ENCODE measurements at places on chromosomes 13 and 19.

DNA sequence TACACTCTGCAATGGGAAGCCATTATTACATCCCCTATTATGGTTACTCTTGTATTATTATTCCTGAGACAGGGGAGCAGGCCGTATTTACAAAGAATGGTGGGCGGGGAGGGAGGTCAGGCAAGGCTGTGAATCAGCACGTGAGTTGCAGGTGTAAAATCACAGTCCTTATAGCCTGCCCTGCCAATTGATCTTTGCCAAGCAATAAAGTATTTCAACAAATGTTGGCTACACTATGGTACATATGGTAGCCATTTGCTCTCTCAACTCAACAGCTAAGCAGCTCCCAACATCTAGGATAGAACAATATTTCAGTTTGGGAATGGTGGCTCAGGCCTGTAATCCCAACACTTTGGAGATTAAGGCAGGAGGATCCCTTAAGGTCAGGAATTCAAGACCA lies 12.1 kb downstream of the EPS15L1 start:
- H3K27me3 ChIP-seq, result no peaks in the 10 kb centered on the region
- no peak overlapping the region for H3K4me3 ChIP-seq
- H3K36me3 ChIP-seq, result no peaks in the 10 kb centered on the region
- peaks cover 4% of the 10 kb centered on the region for H3K4me1 ChIP-seq

DNA sequence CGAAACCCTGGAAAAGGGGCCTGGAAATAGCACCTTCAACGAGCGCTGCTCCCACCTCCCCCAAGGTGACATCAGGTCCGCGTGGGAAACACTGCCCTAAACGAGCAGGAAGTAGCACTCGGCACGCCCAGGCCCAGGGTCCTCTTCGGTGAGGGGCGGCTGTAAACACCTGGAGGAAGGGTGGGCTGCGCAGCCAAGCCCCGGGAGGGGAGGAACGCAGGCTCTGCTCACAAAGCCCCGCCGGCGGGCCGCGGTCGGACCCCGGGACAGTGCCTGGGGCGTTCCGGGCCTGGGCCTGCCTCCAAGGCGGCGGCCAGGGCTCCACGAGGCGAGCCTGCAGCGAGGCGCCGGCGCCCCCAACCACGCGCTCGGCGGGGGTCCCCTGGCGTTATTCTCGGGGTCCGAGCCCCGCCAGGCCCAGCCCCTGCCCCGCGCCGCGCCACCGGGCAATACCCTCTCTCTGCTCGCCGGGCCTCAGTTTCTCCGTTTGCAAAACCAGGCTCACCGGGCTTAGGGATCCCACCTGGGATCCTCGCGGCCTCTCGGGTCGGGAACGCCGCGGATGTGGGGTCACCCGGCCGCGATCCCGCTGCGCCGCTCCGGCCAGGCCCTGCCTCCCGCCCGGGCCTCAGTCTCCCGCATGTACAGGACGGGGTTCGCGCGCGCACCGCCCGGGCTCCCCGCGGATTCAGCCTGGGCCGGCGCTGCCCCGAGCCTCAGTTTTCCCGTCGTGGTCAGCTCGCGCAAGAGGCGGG lies 630 bp downstream of the RNF126 start:
- DNase-seq, result peak; percentile 74
- H3K27me3 ChIP-seq, result no peaks in the 10 kb centered on the region
- peak overlapping the region; percentile 95 for H3K27ac ChIP-seq
- peaks cover 8% of the 10 kb centered on the region for H3K36me3 ChIP-seq
- peaks cover 58% of the 10 kb centered on the region for H3K4me1 ChIP-seq

DNA sequence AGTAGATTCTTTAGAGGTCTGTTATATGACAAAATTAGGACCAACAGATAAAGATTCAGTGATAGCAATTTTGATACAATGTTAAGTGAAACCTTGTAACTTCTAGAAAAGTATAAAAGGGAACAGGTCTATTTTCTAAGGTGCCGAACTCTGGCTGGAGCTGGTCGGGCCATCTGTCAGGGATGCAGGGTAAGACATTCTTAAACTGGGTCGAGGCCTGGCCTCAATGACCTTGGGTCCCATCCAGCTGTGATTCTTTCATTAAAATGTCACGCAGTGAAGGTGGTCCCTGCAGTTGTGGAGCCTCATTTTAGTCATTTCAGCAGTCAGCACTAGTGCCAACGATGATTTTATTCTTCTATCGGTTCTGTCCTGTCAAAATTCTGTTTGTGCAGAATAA lies 271.9 kb upstream of the SPRY2 start:
- no peak overlapping the region for H3K27ac ChIP-seq
- no peak overlapping the region for H3K4me3 ChIP-seq
- H3K27me3 ChIP-seq, result no peaks in the 10 kb centered on the region
- H3K36me3 ChIP-seq, result no peaks in the 10 kb centered on the region
- no peaks in the 10 kb centered on the region for H3K4me1 ChIP-seq

- no peak overlapping the region for H3K4me3 ChIP-seq
- no peaks in the 10 kb centered on the region for H3K27me3 ChIP-seq
- peaks cover 16% of the 10 kb centered on the region for H3K4me1 ChIP-seq
- no peak overlapping the region for H3K27ac ChIP-seq
- H3K36me3 ChIP-seq, result peaks cover 51% of the 10 kb centered on the region
Measured at GRCh38 chr19:49879243-49879963, 1.9 kb downstream of the TBC1D17 start.

- no peak overlapping the region for H3K4me3 ChIP-seq
- H3K27ac ChIP-seq, result no peak overlapping the region
- peaks cover under 1% of the 10 kb centered on the region for H3K4me1 ChIP-seq
- no peak for DNase-seq
Measured at GRCh38 chr19:51566489-51567100, 4.5 kb upstream of the ZNF175 start.

GRCh38 chr13:20702915-20703779 lies at the start of gene IL17D:
IL17D (plus strand) TSS chr13:20703699; CDS start chr13:20704002, 303 bp downstream.
- peak within 1 kb of the TSS; percentile 53 for H3K27ac ChIP-seq
- peaks cover 2% of the 10 kb centered on the region for H3K27me3 ChIP-seq
- peaks cover 8% of the 10 kb centered on the region for H3K4me1 ChIP-seq
- H3K36me3 ChIP-seq, result no peaks in the 10 kb centered on the region
- peak within 1 kb of the TSS; percentile 80 for H3K4me3 ChIP-seq

GRCh38 chr19:38513762-38514167 lies 80.3 kb downstream of the RYR1 start:
- no peak overlapping the region for H3K4me3 ChIP-seq
- H3K4me1 ChIP-seq, result no peaks in the 10 kb centered on the region
- no peak for DNase-seq
- no peak overlapping the region for H3K27ac ChIP-seq
- no peaks in the 10 kb centered on the region for H3K27me3 ChIP-seq

GRCh38 chr13:100552755-100553154 lies 35.8 kb downstream of the GGACT start:
- H3K36me3 ChIP-seq, result no peaks in the 10 kb centered on the region
- no peak overlapping the region for H3K27ac ChIP-seq
- H3K4me3 ChIP-seq, result no peak overlapping the region
- H3K27me3 ChIP-seq, result no peaks in the 10 kb centered on the region

DNA sequence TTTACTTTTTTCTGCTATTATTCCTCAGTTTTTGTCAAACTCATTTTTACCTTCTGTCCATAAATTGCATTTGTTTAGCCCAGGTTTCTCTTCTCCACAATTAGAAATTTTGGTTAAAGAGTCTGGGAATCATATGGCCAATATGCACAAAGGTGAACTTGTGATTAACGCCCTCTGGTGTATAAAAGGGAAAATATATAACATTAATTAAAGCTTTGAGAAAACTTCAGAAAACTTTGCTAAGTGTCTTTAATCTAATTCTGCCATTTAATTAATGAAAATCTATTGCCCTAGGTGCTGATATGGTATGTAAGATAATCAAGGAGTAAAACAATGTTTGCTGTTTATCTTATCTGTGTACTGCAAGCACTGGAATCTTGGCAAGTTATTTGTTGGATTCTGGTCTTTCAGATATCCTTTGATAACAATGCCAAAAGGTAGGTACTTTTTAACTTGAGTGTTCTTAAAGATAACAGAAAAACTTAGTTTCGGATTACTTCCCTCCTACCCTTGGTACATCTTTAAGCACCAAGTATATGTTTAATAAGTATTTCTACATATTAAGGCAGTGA lies 402.6 kb downstream of the SUCLA2 start:
- DNase-seq, result no peak
- no peaks in the 10 kb centered on the region for H3K4me1 ChIP-seq
- no peak overlapping the region for H3K4me3 ChIP-seq
- H3K27ac ChIP-seq, result no peak overlapping the region
- no peaks in the 10 kb centered on the region for H3K27me3 ChIP-seq

- H3K27ac ChIP-seq, result no peak overlapping the region
- no peaks in the 10 kb centered on the region for H3K27me3 ChIP-seq
- no peaks in the 10 kb centered on the region for H3K36me3 ChIP-seq
- H3K4me1 ChIP-seq, result no peaks in the 10 kb centered on the region
- DNase-seq, result no peak
- H3K4me3 ChIP-seq, result no peak overlapping the region
Measured at GRCh38 chr13:55893540-55893939, 1247.2 kb upstream of the PRR20A start.

DNA sequence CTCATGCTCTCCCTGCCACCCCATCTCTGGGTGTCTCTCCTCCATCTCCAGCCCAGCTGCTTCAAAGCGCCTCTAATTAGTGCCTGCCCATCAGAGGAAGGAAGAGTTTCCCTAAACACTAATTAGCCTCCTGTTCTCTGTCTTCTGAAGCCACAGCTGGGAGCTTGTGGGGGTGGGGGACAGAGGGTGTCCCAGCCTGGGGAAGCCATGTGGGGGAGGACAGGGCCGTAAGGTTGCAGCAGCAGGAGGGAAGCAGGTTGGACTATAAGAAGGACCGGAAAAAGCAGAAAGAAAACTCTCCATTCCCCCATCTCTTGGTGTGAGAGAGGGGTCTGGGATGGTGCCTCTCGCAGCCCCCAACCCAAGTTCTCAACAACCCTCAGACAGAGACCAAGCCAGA lies 26.2 kb downstream of the SLC8A2 start:
- no peak for DNase-seq
- H3K4me3 ChIP-seq, result no peak overlapping the region
- H3K36me3 ChIP-seq, result no peaks in the 10 kb centered on the region

GRCh38 chr19:31275068-31275334 lies 74.2 kb downstream of the TSHZ3 start:
- H3K4me3 ChIP-seq, result no peak overlapping the region
- no peak for DNase-seq
- no peaks in the 10 kb centered on the region for H3K4me1 ChIP-seq
- no peak overlapping the region for H3K27ac ChIP-seq
- peaks cover 4% of the 10 kb centered on the region for H3K36me3 ChIP-seq

DNA sequence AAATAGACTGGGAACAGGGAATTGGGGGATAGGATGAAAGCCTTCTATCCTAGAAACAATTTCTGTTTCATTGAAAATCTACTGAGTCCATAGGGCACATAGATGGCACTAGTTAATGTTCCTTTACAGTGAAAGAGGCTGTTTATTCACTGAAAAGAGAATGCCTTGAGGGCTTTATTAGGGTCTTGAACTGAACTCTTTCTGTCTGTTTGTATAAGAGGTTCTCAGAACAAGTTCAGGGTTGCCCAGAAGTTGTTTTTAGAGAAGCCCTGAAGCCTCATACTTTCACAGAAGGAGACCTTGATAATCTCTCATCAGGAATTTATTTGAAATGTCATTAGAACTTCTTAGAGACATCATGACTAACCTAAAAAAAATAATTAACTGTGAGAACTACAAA lies 43.9 kb downstream of the ENOX1 start:
- H3K27ac ChIP-seq, result no peak overlapping the region
- no peaks in the 10 kb centered on the region for H3K27me3 ChIP-seq
- no peaks in the 10 kb centered on the region for H3K4me1 ChIP-seq

GRCh38 chr13:36862722-36863121 lies 43.7 kb downstream of the RFXAP start:
- H3K36me3 ChIP-seq, result peaks cover 5% of the 10 kb centered on the region
- DNase-seq, result no peak
- H3K27ac ChIP-seq, result no peak overlapping the region
- no peaks in the 10 kb centered on the region for H3K4me1 ChIP-seq
- no peak overlapping the region for H3K4me3 ChIP-seq

DNA sequence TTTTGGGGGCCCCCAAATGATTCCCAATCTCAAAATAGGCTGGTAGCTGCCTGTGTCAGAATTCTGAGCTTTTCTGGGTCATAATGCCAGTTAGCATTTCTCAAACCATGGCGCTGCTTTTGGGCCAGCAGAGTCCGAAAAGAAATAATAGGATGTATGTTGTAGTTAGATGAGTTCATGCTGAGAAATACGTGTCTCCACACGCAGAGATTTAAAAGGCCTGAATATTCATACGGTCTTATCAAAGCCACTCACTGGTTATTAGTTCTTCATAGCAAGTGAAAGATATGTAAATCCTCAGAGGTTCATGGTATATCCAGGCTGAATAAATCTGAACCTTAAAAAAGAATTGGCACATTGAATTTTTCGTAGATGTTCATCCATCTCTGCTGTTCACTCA lies 124.5 kb downstream of the SHISA2 start:
- H3K4me3 ChIP-seq, result no peak overlapping the region
- no peaks in the 10 kb centered on the region for H3K36me3 ChIP-seq
- H3K4me1 ChIP-seq, result no peaks in the 10 kb centered on the region

GRCh38 chr13:80860845-80861244 lies 519.9 kb upstream of the SPRY2 start:
- no peak overlapping the region for H3K4me3 ChIP-seq
- DNase-seq, result no peak
- H3K4me1 ChIP-seq, result no peaks in the 10 kb centered on the region
- H3K27me3 ChIP-seq, result no peaks in the 10 kb centered on the region
- H3K27ac ChIP-seq, result no peak overlapping the region
- H3K36me3 ChIP-seq, result no peaks in the 10 kb centered on the region

- H3K4me3 ChIP-seq, result no peak overlapping the region
- H3K27me3 ChIP-seq, result no peaks in the 10 kb centered on the region
- H3K36me3 ChIP-seq, result no peaks in the 10 kb centered on the region
- no peak for DNase-seq
- no peaks in the 10 kb centered on the region for H3K4me1 ChIP-seq
- no peak overlapping the region for H3K27ac ChIP-seq
Measured at GRCh38 chr13:97030705-97031452, 36.6 kb upstream of the OXGR1 start.

GRCh38 chr13:70829748-70830147 lies 721.5 kb upstream of the KLHL1 start:
- no peaks in the 10 kb centered on the region for H3K4me1 ChIP-seq
- H3K36me3 ChIP-seq, result no peaks in the 10 kb centered on the region
- H3K27me3 ChIP-seq, result no peaks in the 10 kb centered on the region

DNA sequence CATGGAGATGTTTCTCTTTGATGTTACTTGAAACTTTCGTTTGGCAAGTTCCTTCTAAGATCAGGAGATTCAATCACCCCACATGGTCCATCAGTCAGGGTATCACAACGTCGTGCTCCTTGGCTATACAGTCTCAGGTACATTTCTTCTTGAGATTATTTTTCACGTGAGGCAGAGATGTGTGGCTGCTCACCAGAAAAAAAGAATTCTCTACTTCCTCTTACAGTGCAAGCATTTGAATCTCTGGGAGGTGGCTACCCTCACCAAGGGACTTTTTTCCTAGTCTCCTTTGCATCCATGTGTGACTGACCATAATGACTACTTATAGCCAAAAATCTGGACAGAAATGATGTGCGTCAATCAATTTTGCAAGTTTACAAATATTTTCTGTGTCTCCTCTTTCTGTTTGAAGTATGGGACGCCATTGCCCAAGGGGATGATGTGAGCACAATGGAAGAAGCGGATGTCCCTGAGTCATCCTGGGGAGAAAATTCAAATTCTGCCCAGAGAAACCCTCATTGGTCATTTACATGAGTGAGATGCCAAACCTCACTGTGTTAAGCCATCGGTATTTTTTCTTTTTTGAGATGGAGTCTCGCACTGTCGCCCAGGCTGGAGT lies 8.6 kb upstream of the LAIR2 start:
- no peaks in the 10 kb centered on the region for H3K4me1 ChIP-seq
- H3K27me3 ChIP-seq, result no peaks in the 10 kb centered on the region
- H3K4me3 ChIP-seq, result no peak overlapping the region
